Activated T-cell treated with anti-CD3 and anti-CD28 coated beads, Interleukin-2, amount 50 U/mL, for 1 hour (primary cell): ENCODE measurements at places on chromosomes 16 and 17.

DNA sequence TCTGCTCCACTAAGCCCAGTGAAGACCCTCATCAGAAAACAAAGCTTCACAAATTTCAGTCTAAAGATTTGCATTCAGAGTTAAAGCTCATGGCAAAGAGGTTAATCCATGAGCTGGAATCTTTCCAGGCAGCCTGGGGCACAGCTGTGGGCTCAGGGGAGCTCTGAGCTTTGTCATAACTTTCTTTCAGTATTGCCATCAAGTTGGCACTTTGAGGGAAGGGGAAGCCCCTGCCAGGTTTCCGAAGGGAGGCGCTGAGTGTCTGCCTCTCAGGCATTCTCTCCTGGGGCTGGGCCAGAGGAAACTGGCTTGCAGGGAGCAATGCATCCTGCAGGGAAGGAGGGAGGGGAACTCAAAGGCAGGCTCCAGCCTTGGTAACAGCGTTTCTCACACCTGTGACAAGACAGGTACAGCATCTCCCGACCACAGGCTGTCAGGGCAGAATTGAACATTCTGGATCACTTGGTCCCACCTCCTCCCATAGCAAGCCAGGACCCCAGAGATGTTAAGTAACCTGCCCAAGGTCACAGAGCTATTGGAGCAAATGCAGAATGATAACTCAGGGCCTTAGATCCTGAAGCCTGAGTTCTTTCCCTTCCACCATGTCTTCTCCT is 3.9 kb downstream of the LPO start:
- no peak for DNase-seq

DNA sequence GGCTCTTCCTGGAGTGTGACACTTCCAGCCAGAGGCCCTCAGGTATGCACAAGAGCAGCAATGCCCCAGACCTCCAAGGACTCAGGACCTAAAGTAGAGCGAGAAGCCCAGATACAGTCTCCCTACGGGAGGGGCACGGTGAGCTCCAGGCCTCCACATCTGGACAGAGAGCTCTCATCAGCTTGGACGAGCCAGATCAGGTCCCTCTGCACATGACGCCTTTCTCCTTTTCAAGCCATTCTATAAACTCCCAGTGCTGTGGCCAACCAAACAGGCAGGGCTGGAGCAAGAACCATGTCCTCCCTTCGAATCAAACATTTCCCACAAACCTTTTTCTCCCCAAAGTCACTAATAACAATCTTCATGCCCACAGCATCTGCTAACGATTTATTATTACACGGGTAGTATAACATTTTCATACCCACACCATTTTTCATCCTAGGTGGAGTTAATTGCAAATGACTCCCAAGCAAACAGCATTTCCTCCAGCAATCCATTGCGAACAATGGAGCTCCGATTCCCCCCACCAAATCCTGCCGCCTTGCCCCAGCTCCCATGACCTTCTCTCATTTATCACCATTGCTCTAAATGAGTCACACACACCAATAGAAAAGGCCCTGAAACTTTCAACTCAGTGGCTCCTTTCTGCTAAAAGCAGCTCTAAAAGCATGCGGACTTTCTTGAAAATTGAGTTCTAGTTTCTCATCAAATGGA is 24.2 kb upstream of the NLRP1 start:
- no peak for DNase-seq

DNA sequence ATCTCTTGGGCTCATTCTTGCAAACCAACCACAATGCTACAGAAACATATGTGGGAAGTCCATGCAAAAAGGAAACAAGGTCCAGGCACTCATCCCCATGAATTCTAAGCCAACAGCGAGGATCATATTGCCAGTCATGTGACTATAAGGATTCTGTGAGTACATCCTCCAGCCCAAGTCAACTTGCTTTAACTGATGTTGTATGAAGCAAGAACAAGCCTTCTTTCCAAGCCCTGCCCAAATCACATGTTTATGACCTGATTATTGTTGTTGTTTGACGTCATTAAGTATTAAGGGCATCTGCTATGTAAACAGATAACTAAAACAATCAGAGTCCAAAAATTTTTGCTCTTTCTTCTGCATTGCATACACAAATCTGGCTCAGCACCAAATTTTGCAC is 78.2 kb upstream of the MON1B start:
- DNase-seq, result no peak

DNA sequence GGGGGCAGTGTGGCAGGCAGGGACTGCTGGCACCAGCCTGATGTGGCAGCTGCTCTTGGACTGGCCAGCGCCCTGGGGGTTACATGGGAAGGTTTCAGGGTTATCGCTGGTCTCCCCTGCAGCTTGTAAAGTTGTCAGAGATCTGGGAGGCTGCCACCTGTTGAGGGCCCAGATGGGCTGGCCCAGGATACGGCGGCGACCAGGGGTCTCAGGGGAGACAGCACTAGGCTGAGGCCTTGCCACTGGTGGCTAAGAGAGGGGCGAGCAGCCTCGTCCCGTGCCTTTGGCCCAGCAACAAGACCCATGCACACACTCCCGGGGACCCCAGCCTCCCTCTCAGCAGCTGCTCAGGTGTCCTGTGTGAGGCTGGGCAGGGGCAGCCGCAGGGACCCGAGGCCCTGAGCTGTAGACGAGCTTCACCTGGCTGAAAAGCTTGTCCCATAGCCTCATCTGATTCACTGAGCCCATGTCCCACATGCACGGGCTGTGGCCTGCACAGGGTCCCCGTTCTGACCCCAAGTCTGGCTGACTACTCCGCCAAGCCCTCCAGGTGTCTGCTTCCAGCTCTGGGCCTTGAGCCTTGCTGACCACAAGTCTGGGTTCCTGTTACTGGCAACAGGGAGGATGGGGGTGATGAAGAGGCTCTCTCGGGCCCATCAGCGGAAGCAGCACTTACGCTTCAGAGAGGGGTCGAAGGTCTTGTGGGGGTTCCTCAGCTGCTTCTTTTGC is 6.2 kb downstream of the DUS1L start:
- no peak for DNase-seq

- no peak for DNase-seq
Observed at GRCh38 chr17:2016494-2016893, 8.6 kb downstream of the RTN4RL1 start.
